Renal pelvis (tissue), 12 donors: ENCODE measurements at places on chromosomes 16 and 17. TPM values are rescaled to one million over a fixed set of nuclear protein-coding genes. Genes with fewer than 3 reads are reported as not detected.
A peak's percentile ranks its signal among the peaks of the same experiment; 100 is the strongest.

DNA sequence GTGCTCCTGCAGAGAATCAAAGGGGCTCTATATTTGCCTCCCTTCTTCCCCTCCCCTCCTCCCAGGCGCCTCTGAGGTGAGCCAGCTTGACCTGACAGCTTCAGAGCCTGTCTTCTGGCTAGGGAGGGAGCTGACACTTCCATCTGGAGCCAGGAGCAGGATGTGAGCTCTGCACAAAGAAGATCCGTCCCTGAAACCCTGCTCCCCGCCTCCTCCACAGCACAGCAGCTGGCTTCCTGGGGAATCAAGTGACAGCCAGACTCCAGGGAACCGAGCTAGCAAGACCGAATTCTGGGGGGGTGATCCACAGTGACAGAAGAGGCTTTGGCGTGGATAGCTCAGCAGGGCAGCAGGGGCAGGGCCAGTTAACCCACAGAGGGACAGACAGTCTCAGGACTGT lies 37.2 kb downstream of the CCDC182 start:
- DNase-seq = peak; percentile 87

- DNase-seq = no peak
These were observed 13.4 kb downstream of the C17orf78 start for GRCh38 chr17:37389160-37389559.

GRCh38 chr17:75822800-75823166 lies 21.4 kb downstream of the UNC13D start:
- DNase-seq = no peak

- DNase-seq = no peak
These were observed 186.4 kb downstream of the SEC14L1 start for GRCh38 chr17:77327181-77327565.

GRCh38 chr16:68386628-68387027 lies 61.7 kb downstream of the SMPD3 start:
- DNase-seq = no peak

GRCh38 chr17:20920095-20920814 lies 122.6 kb downstream of the USP22 start:
- no peak for DNase-seq

DNA sequence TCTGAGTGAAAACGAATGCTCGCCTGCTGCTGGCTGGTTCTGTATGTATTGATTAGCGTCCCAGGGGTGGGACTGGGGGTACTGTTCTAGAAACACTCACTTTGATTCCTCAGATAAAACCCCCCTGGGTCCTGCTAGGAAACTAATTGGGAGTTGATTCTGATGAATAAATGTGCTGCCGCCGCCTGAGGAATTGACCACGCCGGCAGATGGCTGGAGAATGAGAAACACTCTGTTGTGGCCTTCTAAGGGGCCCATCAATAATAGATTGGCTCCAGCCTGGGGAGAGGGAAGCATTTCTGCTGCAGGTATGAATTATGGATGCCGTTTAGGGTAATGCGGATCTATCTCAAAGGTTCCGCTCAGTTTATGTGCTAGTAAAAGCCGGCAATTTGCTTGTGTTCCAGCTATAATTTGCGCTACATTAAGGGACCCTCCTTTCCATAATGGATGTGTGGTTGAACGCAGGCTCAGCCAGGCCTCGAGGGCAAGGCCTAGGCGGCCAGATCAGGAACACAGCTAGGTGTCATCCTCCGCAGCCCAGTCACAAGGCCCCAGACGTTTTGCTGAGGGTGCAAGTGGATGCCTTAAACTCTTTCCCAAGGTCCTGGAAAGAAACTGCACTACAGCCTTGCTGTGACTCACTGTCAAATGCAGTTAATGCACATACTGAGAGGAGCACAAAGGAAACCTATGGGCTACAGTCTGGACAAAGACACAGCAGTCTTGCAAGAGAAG lies 132.2 kb upstream of the HS3ST2 start:
- DNase-seq = no peak

- peak; percentile 84 for DNase-seq
These were observed 16.6 kb upstream of the DLX4 start for GRCh38 chr17:49952209-49952911.

DNA sequence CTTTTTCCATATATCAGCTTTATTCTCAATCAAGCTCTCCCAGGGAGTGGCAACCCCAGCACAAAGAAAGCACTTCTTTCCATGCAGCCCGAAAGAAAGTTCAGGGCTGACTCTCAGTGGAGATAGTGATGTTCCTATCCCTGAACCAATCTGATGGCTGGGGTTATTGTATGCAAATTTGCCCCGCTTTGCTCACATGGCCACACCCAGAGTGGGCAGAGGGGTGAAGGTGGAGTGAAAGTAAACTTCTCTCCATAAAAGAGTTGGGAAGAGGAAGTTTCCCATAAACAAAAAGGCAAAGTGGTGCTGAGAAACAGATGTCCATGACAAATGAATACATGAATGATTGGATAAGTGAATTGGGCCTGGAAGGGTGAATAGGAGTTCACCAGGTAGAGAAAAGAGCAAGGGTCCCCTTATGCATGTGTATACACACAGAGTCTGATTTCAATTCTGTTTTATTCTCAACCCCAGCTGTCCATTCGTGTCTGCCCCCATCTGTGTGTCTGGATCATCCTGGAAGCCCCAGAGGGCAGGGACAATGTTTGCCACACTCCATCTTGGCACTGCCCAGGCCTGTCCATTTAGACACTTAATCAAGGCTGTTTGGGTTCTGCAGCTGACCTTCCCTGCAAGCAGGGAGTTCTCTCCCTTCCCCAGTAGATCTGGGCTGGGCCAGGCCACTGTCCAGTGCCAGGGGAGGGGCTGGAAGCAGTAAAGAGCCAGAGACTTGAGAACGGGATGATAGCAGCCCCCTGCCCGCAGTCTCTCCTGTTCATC lies 14.1 kb upstream of the NGFR start:
- DNase-seq = no peak

Gene KIF18B
- polyA plus RNA-seq = 21.2 TPM

Gene SOX9
- 20.4 TPM for polyA plus RNA-seq

Gene CORO6
- 5.6 TPM for polyA plus RNA-seq

Gene RPH3AL
- polyA plus RNA-seq = 15.7 TPM

Gene TMC5
- 0.36 TPM for polyA plus RNA-seq

Gene C1QTNF1
- 2.9 TPM for polyA plus RNA-seq

Gene CMTM2
- 0.56 TPM for polyA plus RNA-seq
